ENCODE measurements at places on chromosomes 16 and 17. TPM values are rescaled to one million over a fixed set of nuclear protein-coding genes. Genes with fewer than 3 reads are reported as not detected.

Gene HSD17B2
- total RNA-seq, result not detected

- no peak for DNase-seq
- peaks cover 14% of the 10 kb centered on the region for H3K4me1 ChIP-seq
- H3K4me3 ChIP-seq, result no peak overlapping the region
- H3K27me3 ChIP-seq, result no peaks in the 10 kb centered on the region
Observed at GRCh38 chr17:60258313-60258712, 108.5 kb downstream of the CA4 start.

DNA sequence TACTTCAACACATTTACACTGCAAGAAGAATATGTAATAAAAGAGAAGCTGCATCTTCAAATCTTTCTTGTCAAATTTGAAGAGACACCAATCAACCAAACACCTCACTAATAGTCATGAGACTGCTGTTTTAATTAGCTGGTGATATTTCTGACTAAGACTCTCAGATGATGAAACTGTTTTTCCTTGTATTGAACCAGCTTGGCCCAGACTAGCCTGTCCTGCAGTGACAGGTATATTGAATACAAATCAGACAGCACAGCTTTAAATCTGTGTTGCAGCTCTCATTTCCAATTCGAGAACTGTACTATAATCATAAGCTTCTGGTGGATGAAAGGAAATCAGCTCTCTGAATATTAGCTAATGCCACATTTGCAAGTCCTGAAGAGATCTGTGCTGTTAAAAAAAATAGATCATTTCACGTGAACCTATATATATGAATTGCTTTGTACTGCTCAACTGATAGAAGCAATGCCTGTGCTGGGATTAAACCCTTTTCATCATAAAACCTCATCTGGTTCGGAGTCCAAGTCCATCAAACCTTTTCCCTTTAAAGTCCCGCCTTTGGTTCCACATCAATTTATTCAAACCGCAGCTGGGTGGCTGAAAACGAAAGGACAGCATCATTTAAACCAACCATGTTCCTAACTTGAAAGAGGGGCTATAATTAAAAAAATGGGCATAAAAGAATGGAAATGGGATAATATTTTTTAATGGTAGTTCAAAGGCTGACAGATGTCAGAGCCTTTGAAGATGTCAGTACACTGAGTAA, 306.2 kb downstream of the CEP112 start:
- H3K4me3 ChIP-seq, result no peak overlapping the region
- H3K27ac ChIP-seq, result no peak overlapping the region
- no peaks in the 10 kb centered on the region for H3K27me3 ChIP-seq

Gene SLFN11
- 18.8 TPM for total RNA-seq

DNA sequence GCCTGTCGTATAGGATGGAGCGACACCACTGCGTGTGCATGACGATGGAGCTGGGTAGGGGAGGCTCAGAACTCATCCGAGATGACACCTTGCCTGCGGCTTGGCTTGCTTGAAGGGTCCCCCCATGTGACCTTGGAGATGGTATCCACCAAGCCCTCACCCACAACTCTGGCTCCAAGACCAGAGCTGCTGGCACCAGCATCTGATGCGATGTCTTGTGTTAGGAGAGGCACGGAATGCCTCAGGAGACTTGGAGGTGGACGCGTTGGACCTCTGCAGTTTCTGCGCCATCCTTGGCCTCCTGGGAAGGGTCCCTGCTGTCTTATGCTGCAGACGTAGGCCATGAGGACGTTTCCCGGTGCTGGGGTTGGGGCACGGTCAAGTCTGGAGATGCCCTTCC, 7.8 kb downstream of the CRAMP1 start:
- H3K27ac ChIP-seq, result no peak overlapping the region
- no peaks in the 10 kb centered on the region for H3K27me3 ChIP-seq
- peaks cover 7% of the 10 kb centered on the region for H3K4me1 ChIP-seq
- peaks cover 52% of the 10 kb centered on the region for H3K36me3 ChIP-seq

Gene OR1F1
- not detected for total RNA-seq

Measured in adrenal gland (tissue), 19 donors.